Left colon (tissue), 2 donors: ENCODE measurements at places on chromosomes 3 and 15.

- DNase-seq = no peak
Observed at GRCh38 chr3:173553635-173554280, 156.2 kb downstream of the NLGN1 start.

- no peak for DNase-seq
Observed at GRCh38 chr3:64798316-64798715, 110.5 kb upstream of the ADAMTS9 start.

GRCh38 chr15:98043160-98044014, 82.9 kb downstream of the ARRDC4 start:
- no peak for DNase-seq

DNA sequence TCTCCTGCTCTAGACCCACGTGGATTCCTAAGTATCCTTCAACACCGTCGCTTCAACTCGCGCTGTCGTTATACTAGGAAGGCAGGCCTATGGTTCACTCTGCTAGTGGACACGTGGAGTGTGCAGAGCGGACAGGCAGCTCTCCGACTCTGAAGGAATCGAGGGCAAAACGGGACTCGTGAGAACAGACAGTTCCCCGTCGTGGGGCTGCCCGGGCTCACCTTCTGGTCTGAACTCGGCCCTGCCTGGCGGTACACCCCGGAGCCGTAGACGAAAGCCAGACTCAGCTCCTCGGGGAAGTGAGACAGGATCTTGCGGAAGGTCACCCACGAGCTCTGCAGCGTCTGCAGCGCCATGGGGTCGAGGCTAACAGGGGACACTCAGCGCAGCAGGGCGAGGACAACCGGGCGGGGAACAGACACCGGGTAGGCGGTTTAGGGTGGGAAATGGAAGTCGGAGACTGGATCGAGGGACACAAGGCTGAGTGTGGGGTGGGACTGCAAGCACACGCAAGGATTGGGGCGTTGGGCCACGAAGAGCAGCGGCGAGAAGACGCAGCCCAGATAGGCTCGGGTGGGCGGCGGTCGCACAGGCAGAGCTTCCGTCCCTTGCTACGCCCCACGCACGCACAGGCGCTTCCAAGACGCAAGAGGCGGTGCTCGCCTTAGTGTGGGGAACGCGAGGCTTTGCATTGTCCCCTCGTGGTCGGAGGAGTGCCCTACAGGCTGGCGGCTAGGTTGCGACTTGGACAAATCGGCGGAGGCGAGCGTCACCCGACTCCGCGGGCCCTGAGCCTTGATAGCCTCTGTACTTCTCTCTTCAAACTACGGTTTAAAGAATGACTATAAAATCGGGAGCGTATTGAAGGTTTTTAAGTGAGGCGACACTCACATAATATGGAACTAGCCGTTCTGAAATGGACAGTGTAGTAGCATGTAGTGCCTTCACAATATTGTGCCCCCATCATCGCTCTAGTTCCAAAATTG, at the start of gene TAMM41:
Gene TAMM41 (minus strand): TSS at position 605 of the 986 bp plus-strand sequence. CDS start 249 bp downstream, at position 356.
- DNase-seq = peak; percentile 92

- DNase-seq = no peak
Observed at GRCh38 chr3:159786489-159787177, 202.0 kb upstream of the IL12A start.

- no peak for DNase-seq
Observed at GRCh38 chr3:105904678-105905284, 36.0 kb upstream of the CBLB start.

DNA sequence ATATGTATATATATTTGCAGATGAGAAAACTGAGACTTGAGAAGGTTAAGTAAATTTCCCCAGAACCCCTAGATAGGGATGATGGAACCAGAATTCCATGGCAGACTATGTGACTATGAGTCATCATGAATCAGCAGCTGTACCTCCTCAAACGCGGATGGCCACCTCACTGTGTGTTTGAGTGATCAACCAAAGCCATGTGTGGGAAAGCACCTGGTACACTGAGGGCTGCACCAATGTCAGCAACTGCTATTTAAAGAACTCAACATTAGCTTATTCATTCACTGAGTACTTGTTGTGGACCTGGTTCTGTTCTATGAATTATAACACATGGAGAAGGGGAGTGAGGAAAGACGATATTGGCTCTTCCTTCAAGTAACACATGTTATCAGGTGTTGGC, 377.0 kb downstream of the GAP43 start:
- DNase-seq = no peak

- DNase-seq = no peak
Observed at GRCh38 chr3:115667738-115668065, 44.4 kb downstream of the GAP43 start.

DNA sequence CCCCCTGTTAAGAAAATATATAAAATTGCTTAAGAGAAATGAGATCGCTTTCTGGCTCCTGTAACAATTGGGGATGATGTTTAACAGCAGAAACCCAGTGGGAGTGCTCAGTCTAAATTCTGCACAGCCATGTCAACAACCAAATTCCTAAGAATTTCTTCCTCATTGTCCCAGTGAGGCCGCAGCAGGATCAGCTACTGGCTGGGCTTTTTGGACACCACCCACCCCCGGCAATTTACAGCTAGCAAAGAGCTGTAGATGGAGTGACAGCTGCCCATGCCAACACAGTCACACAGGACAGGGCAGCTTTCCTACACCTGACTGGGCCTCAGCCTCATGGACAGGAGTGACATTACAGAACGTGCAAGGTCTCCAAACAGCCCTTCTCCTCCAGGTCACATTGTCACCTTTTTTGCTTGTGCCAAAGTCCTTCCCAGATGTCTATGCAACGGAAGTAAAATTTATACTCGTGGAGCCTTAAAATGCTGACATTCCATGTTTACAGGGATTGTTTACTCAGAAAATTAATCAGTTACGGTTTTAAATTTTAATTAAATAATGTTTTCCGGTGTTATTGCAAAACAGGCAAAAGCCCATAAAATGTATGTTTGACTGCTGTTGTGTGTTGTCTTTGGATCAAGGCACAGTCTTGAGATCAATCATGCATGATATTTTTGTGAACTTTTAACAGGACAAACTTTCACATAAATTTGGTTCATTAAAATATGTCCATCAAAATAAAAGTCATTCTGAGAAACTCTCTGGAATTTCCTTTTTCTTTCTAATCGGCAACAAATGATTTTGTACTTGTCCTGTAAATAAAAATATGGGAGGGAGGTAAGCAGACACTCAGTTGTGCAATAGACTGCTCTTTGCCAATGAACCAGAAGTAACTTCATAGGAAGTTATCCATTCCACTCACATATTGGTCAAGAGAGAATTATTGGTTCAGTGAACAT, 943.2 kb downstream of the MCTP2 start:
- DNase-seq = no peak

DNA sequence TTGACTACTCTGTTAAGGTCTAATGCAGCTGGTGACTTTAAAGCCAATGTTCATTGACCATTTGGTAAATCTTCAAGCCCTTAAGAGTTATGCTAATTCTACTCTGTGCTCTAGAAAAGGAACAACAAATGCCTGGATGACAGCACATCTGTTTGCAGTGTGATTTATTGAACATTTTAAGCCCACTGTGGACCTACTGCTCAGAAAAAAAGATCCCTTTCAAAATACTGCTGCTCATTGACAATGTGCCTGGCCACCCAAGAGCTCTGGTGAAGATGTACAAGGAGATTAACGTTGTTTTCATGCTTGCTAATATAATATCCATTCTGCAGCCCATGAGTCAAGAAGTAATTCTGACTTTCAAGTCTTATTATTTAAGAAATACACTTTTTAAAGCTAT, 110.8 kb downstream of the TBC1D5 start:
- DNase-seq = no peak

GRCh38 chr15:37056177-37057121, 43.9 kb downstream of the MEIS2 start:
- DNase-seq = no peak

- no peak for DNase-seq
Observed at GRCh38 chr3:179324270-179324754, 1.5 kb downstream of the ZNF639 start.

DNA sequence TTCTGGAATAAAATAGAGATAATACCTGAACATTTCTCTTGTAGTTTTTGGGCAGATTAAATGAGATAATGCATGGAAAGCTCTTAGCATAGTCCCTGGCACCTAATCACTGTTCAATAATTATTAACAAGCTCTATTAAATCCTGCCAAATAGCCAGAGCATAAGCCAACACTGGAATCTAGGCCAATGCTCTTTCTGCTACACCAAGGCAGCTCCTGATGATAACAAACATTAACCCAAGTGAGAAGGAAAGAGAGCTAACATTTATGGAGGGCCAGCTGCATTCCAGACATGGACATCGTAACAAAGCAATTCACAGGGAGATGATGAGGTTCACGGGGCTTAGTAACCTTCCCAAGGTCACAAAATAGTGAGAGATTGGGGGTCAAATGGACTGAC, 23.3 kb downstream of the LARP6 start:
- no peak for DNase-seq

- DNase-seq = no peak
Observed at GRCh38 chr3:55891106-55891505, 404.0 kb upstream of the WNT5A start.

DNA sequence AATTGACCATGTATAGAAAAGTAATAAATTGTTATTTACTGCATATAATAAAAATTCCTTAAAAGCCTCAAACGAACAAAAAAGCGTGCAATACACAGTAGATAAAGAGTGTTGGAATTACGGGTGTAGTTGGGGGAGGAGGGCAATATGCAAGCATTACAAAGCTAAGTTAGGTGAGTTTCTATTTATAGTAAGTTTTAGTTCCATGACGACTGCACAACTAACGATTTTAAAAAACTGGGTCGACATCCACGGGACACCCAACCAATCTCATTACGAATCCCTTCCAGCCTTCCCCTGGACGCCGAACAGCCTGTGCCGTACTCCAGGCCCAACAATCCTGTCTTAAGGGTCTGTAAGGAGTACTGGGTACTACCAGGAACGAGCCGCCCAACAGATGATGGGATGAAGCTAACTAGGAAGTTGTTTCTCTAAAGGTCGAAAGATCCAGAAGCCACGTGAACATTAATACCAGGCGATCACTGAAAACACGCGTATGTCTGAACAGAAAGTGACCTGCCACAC, 677 bp downstream of the POLQ start:
- peak; percentile 14 for DNase-seq
